Fibroblast of upper back skin (primary cell): ENCODE measurements at places on chromosomes 16 and 17.

DNA sequence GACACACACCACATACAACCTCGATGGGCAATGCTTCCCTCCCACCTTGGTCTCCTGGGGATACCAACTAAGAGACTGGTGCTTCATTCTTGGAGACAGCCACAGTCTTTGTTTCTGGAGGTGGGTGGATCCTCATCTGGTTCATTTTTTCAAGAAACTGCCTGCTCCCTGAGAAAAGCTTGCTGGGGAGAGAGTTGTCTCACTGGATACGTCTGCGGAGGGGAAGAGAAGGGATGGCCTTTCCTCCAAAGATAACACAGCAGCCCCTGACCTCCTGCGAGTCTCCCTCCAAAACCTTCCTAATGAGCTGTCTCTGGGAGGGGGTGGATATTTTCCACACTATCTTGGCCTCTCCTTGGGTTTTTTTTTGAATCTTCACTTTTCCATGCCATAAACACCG, 221.2 kb downstream of the SOX9 start:
- no peak for DNase-seq

GRCh38 chr16:30761427-30761927, 385 bp downstream of the CFAP119 start:
- DNase-seq, result no peak

GRCh38 chr17:63305857-63306256, 140.2 kb downstream of the CYB561 start:
- DNase-seq, result no peak

DNA sequence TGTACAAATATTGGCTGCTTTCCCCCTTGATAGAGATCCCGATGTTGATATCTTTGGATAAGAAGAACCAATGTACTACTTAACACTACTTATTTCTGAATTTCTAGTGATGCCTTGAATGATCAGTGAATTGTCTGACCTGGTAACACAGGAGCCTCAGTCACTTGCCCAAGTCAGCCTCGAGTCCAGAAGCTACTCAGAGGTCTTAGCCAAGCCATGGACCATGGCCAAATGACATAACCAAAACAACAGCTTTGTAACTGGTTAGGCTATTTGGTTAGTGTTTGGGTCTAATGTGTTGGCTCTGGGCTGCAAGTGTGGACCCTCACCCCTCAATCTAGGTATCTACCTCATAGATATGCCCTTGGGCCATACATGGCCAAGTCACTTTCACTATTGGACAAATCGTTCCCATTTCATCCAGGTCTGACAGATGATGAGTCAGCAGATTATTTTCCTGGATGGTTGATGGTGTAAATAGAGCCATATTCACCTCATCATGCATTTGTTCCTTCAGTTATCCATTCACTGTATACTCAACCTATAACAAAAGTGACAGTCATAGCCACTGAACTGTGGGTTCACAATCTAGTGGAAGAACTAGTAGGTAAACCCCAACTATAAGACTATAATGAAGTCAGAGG, 3.5 kb downstream of the RBFOX1 start:
- no peak for DNase-seq

- no peak for DNase-seq
These were observed 422.9 kb downstream of the WWOX start for GRCh38 chr16:78522327-78522726.

DNA sequence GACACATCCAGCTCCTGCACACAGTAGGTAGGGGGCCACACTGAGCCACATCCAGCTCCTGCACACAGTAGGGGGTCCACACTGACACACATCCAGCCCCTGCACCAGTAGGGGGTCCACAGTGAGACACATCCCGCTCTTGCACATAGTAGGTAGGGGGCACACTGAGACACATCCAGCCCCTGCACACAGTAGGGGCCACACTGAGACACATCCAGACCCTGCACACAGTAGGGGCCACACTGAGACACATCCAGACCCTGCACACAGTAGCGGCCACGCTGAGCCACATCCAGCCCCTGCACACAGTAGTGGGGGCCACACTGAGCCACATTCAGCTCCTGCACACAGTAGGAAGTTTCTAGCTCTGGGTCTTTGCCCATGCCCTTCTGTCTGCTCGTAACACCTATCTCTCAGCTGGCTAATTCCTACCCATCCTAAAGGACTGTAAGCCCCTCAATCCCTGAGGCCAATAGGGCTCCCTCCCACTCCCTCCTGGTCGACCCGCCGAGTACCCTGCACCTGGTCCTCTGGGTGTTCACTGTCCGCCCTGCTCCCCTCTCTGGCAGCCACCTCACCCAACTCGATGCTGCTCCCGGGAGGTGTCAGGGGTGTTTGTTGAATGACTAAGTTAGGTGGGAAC, 9.4 kb upstream of the ATP2A3 start:
- no peak for DNase-seq

DNA sequence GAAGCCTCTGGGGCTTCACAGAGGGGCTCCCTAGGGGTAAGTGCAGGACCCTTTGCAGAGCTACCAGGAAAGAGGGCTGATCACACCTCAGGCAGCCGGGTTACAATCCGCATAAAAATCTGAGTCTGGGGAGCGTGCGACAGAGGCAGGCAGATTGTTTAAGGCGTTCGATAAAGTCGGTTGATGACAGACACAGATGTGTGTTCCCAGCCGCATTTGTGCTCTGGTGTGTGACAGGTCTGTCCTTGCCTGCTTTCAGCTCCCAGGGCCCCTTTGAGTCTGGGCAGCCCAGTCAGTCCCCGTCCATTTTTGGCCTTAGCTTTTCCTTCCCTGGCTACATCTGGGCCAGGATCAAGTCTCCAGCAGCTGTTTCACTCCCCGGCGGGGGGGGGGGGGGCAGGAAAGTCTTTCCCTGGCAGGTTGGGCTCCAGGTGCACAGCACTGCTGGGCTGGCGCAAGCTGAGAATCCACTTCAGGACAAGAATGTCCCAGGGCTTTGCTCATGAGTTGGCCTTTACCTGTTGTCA, 1.3 kb upstream of the ZACN start:
- no peak for DNase-seq

DNA sequence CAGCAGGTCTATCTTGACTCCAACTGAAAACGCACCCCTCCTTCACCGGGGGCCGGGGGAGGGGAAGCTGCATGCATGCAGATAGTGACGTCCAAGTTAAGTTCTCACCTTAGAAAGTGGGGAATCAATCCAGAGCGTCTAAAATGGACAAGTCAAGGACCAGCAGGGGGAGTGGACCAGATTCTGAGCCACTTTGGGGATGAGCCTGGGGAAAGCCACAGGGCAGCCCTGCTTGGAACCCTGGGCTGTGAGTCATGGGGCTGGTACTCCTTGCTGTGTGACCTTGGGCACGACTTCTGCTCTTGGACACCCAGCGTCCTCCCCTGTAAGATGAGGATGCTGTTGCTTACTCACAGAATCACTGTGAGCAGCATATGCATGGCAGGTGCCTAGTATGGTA, 9.1 kb downstream of the TNFRSF13B start:
- no peak for DNase-seq

DNA sequence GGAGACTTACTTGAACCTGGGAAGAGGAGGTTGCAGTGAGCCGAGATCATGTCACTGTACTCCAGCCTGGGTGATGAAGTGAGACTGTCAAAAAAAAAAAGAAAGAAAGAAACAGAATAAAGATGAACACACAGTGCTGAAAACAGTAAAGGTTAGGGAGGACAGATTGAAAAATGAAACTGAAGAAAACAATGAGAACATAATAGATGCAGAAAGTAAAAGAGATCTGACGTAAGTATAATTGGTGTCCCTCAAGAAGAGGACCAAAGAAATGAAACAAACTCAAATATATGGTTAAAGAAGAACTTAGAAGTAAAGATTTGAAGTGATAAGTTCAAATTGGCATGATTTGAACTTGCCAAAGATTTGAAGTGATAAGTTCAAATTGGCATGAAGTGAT, 7.1 kb downstream of the DCAF7 start:
- DNase-seq, result no peak

DNA sequence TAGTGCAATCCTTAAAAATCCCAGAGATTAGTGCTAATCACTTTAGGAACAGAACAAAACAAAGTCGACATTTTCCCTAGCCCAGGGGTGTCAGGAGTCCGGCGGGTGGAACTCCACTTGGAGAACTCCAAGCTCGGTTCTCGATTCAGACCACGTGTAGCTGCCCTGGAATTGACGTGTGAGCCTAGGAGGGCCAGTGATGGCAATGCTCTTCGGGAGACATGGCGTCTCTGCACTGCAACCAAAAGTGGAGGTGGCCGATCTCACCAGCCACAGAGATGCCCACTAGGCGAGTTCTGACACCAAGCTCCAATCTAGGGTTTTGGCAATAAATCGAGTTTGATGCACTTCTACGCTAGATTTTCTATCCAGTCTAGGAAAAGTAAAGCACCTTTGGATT, 17.6 kb downstream of the MAP1LC3B start:
- no peak for DNase-seq

DNA sequence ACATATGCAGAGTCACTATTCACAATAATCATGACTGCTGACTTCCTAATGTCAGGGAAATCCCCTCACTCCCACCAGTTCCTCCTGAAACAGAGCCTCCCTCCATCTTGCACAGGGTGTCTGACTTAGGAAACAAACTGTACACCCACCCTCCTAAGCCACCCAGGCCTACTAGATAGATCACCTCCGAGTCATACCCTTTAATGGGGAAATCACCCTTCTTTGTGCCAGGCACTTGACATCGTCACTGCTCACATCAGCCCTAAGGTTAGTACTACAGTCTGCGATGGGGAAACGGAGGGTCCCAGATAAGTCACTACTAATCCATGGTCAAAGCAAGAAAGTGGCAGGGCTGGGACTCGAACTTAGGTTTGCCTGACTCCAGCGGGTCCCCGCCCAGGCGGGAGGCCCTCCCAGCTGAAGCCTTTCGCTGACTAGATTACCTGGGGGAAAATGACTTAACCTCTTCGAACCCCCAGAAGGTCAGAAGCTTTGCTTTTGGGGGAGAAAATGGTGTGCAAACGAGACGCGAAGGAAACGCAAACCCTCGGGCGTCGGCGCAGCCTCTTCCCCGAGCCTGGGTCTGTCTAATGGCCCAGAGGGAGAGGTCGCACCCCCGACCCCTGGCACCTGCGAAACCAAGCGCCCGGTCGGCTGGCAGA, 3.4 kb upstream of the MLLT6 start:
- DNase-seq, result no peak

- peak; percentile 96 for DNase-seq
These were observed 15.7 kb downstream of the ETV4 start for GRCh38 chr17:43530288-43531081.
